Bronchial epithelial cell (primary cell): ENCODE measurements at places on chromosomes 1 and 21. TPM values are rescaled to one million over a fixed set of nuclear protein-coding genes. Genes with fewer than 3 reads are reported as not detected.
A peak's percentile ranks its signal among the peaks of the same experiment; 100 is the strongest.

The ACTL8 gene
- not detected in 2 replicates for total RNA-seq

The TNFSF18 gene
- total RNA-seq = not detected in 2 replicates

DNA sequence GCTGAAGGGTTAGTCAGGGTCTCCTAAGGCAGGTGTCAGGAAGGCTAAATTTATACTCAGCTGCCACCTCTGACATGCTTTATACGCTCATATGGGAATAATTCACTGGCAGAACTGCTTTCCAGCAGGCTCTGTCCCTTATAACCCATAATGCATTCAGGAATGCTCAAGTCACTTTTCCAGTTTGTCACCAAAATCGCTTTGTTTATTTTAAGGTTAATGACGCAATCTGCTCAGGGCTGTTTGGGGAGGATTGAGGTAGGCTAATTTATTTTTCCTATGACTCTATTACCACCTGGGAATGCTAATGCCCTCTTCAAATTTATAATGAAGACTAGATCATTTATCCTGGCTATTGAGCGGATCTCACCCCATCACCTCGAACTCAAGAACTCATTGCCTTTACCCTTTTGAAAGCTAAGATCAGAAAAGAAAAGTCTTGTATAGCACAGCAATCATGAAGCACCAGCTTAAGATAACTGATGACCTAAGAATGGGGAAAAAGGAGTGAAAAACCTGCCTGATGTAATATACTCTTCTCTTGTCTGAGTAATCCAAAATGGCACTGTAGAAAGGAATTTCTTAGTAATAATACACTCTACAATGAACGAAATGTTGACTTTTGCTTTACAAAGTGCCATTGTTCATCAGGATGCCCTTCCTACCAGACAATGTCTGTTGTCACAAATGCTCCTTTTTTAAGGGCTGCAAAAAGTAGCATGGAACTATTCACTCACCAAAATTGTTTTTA is 97.9 kb upstream of the EXO1 start:
- DNase-seq = peak; percentile 10

DNA sequence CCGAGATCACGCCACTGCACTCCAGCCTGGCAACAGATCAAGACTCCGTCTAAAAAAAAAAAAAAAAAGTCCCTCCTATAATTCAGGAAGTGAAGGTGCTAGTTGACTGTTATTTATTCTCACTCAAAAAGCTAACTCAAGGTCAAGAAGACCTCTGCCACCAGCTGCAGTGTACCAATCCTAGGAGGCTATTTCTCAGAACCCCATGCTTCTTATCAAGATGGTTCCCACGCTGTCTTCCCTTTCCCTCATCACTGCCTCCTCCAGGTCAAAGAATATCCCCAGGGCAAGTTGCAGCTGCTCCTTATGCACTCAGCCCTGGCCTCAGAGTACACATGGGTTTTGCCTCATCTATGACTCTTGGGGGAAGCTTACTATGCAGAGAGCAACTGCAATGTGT is 53.6 kb downstream of the RERE start:
- DNase-seq = peak; percentile 30

- DNase-seq = no peak
Measured at GRCh38 chr1:39199593-39199992, 4.9 kb upstream of the MACF1 start.

DNA sequence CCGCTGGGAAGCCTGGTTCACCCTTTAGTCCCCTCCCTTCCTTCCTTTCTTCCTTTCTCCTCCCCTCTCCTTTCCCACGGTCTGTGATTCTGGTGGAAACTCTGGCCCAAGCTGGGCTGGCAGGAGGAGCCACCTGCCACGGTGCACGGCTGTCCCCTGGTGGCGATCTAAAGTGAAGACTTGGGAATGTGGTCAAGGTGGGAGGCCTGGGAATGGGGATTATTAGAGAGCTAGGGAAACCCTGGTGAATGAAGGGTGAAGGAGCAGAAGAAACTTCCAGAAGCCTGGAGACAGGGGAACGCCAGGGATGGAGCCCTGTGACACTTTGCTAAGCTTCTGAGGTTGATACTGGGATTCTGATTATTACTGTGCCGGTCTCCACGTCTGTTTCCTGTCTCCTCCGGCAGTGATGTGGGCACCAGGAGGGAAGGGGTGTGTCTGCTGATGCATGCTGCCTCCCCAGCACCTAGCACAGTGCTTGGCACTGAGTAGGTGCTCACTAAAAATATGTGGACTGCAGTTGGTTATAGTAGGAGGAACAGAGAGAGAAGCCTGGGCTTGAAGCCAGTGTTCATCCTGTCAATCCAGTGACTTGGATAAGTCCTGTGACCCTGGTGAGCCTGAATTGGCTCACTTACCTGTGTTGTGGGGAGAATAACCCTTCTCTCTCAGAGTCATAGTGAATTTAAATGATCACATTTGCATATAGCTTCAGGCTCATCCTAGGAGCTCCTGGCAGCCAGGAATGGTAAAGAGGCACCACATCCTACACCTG is 71.2 kb upstream of the NBPF3 start:
- peak; percentile 65 for DNase-seq

- no peak for DNase-seq
Measured at GRCh38 chr1:206074839-206075238, 21.9 kb downstream of the RHEX start.

- no peak for DNase-seq
Measured at GRCh38 chr1:92786111-92786901, 1.4 kb upstream of the EVI5 start.

- peak; percentile 86 for DNase-seq
Measured at GRCh38 chr1:228059634-228060457, 22.7 kb upstream of the ARF1 start.
